ENCODE measurements at places on chromosomes 12 and 14. TPM values are rescaled to one million over a fixed set of nuclear protein-coding genes. Genes with fewer than 3 reads are reported as not detected.

DNA sequence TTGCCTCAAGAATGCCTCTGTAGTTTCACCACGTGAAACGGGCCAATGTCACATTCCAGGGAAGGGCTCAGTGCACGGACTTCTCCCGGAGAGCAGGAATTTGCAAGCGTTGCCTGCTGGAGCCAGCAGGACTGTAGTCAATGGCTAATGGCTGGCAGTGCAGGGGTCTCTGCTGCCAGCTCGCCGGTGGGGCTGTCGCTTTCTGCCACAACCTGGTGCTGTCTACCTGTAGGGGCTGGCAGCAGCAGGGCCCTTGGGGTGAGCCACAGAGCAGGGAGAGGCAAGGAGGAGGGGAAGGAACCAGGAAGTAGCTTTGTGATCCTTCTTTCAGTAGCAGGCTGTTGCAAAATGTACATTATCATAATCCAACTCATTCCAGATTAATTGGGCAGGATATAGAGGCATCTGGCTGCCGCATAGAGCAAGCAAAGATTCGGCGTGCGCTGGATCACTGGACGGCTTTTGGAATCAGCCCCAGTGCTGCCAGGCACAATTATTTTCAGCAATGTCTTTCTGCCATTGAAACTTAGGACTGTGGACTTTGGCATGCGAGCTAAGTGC, 114.1 kb downstream of the PAPOLA start:
- H3K4me1 ChIP-seq: no peaks in the 10 kb centered on the region
- H3K4me3 ChIP-seq: no peak overlapping the region
- no peaks in the 10 kb centered on the region for H3K36me3 ChIP-seq
- no peak overlapping the region for H3K27ac ChIP-seq
- peaks cover 19% of the 10 kb centered on the region for H3K27me3 ChIP-seq
- no peak for DNase-seq

COX8C gene
- not detected for total RNA-seq

RHOJ gene
- not detected for total RNA-seq

DNA sequence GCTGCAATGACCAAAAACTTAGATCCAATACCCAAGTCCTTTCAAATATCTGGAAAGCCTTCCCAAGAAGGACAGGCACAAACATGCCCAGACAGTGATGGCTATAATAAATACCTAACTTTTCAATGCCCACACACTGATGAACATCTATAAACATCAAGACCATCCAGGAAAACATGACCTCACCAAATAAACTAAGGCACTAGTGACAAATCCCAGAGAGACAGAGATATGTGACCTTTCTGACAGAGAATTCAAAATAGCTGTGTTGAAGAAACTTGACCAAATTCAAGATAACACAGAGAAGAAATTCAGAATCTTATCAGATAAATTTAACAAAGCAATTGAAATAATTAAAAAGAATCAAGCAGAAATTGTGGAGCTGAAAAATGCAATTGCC, 38.7 kb upstream of the INSM2 start:
- no peak overlapping the region for H3K27ac ChIP-seq
- H3K36me3 ChIP-seq: peaks cover 2% of the 10 kb centered on the region
- no peak overlapping the region for H3K4me3 ChIP-seq
- no peaks in the 10 kb centered on the region for H3K4me1 ChIP-seq

- H3K4me1 ChIP-seq: no peaks in the 10 kb centered on the region
- H3K27ac ChIP-seq: no peak overlapping the region
- DNase-seq: no peak
- H3K36me3 ChIP-seq: no peaks in the 10 kb centered on the region
These were observed 11.4 kb downstream of the PYGL start for GRCh38 chr14:50932592-50933495.

DNA sequence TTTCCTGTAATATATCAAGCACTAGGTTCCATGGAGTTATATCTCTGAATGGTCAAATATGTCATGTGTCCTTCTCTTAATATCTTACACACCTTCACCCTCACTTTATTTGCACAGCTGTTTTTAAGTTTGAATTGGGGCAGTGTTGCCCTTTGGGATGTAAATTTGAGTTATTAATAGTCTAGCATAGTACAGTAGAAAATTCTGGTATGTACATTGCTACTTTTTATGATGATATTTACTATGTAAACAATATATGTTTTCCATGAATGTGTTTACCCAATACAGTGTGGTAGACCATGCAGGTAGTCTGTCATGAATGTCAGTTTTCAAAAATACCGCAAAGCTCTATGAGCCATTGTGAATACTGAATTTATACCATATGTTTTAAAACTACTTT, 50.5 kb downstream of the METTL25 start:
- no peaks in the 10 kb centered on the region for H3K36me3 ChIP-seq
- H3K27me3 ChIP-seq: no peaks in the 10 kb centered on the region
- DNase-seq: no peak

LRIG3 gene
- total RNA-seq: not detected

CLEC9A gene
- total RNA-seq: not detected

DNA sequence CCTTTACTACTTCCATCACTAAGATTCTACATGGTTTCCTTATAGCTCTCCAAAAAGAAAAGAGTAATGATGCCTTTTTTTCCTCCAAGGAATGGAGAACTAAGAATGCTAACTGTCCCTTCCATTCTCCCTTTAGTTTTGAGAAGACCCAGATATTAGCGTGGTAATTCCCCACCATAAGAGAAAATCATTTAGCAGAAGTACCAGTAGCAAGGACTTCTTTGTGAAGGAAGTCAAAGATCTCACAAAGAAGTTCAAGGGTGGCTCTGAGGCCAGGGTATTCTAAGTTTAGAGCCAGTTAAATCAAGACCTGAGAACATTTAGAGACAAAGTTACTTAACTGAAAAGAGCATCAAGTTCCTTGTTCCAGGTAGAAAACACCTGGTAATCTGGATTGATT, 7.3 kb downstream of the USP15 start:
- H3K36me3 ChIP-seq: no peaks in the 10 kb centered on the region
- H3K4me3 ChIP-seq: peak overlapping the region; percentile 35
- peak overlapping the region; percentile 57 for H3K27ac ChIP-seq
- no peak for DNase-seq
- no peaks in the 10 kb centered on the region for H3K27me3 ChIP-seq

SMIM10L1 gene
- total RNA-seq: 10.1 TPM

DNA sequence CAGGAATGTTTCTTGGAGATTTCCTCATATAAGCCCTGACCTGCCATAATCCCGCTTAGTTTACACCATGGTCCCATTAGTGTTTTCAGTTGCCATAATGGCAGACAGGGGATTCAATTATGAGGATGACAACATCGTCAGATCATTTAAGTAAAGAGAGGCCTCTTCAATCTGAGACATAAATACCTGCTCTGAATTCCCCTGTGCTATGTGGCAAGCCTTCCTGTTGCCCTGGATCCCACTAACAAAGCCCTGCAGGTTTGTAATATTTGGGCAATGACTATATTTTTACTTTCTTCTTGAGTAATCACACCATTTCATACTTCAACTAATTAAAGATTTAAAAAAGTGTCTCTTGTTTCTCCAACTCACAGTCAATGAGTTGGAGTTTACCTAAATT, 108.9 kb downstream of the TRAFD1 start:
- H3K36me3 ChIP-seq: peaks cover 7% of the 10 kb centered on the region
- no peak overlapping the region for H3K4me3 ChIP-seq
- H3K27ac ChIP-seq: peak overlapping the region; percentile 48

SDR39U1 gene
- total RNA-seq: 44.8 TPM

JKAMP gene
- total RNA-seq: 21.0 TPM

FZD10 gene
- not detected for total RNA-seq

DPF3 gene
- total RNA-seq: 0.62 TPM

C12orf54 gene
- 0.77 TPM for total RNA-seq

DNA sequence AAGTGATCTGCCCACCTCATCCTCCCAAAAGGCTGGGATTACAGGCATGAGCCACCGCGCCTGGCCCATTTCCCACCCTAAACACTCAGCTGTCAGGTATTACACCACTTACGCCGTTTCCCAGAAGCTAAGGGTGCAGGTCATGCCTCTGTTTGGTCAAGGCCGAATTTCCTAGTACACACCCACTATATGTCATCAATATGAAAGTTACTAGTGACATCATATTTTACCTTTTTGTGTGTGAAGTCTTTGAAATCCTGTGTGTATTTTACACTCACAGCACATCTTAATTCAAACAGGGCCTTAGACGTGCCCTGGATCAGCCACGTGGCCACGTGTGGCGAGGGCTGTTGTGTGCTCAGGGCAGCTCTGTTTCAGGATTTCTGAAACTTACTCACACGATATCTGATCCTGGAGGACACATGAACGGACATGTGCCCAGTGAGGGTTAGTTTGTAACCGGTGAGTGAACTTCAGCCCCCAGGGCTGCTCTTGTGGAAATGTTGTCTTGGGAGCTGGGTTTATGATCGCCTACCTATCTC, 51.8 kb downstream of the GLT1D1 start:
- H3K36me3 ChIP-seq: no peaks in the 10 kb centered on the region
- H3K4me1 ChIP-seq: peaks cover 14% of the 10 kb centered on the region
- no peak overlapping the region for H3K4me3 ChIP-seq
- no peaks in the 10 kb centered on the region for H3K27me3 ChIP-seq

- H3K27ac ChIP-seq: no peak overlapping the region
- H3K4me1 ChIP-seq: peaks cover 16% of the 10 kb centered on the region
- no peaks in the 10 kb centered on the region for H3K36me3 ChIP-seq
- peaks cover 6% of the 10 kb centered on the region for H3K27me3 ChIP-seq
- H3K4me3 ChIP-seq: no peak overlapping the region
These were observed 149.1 kb downstream of the TSPAN9 start for GRCh38 chr12:3226264-3226663.

GRCh38 chr12:3289702-3290101, 201.3 kb upstream of the PRMT8 start:
- no peak overlapping the region for H3K27ac ChIP-seq
- H3K36me3 ChIP-seq: no peaks in the 10 kb centered on the region
- DNase-seq: no peak
- no peak overlapping the region for H3K4me3 ChIP-seq
- H3K27me3 ChIP-seq: no peaks in the 10 kb centered on the region
- H3K4me1 ChIP-seq: no peaks in the 10 kb centered on the region

TMEM132D gene
- total RNA-seq: not detected

DNA sequence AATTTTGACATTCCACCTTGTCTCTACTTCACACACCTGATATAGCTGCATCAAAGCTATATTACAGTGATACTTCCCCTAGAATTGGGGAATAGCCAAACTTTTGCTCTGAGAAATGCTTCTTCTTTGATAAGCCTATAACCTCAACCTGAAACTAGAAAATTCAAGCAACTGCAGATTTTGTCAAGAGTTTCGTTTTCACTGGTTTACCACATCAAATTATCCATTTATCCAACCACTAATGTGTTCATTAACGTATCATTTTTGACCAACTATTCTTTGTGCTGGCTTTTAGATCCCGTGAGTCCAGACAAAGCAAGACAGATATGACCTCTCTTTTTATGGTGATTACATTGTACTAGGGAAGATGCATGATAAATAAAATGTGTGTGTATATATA, 13.5 kb upstream of the TAS2R46 start:
- peaks cover under 1% of the 10 kb centered on the region for H3K36me3 ChIP-seq
- no peak overlapping the region for H3K4me3 ChIP-seq
- H3K27ac ChIP-seq: no peak overlapping the region

YAF2 gene
- total RNA-seq: 71.8 TPM

DNA sequence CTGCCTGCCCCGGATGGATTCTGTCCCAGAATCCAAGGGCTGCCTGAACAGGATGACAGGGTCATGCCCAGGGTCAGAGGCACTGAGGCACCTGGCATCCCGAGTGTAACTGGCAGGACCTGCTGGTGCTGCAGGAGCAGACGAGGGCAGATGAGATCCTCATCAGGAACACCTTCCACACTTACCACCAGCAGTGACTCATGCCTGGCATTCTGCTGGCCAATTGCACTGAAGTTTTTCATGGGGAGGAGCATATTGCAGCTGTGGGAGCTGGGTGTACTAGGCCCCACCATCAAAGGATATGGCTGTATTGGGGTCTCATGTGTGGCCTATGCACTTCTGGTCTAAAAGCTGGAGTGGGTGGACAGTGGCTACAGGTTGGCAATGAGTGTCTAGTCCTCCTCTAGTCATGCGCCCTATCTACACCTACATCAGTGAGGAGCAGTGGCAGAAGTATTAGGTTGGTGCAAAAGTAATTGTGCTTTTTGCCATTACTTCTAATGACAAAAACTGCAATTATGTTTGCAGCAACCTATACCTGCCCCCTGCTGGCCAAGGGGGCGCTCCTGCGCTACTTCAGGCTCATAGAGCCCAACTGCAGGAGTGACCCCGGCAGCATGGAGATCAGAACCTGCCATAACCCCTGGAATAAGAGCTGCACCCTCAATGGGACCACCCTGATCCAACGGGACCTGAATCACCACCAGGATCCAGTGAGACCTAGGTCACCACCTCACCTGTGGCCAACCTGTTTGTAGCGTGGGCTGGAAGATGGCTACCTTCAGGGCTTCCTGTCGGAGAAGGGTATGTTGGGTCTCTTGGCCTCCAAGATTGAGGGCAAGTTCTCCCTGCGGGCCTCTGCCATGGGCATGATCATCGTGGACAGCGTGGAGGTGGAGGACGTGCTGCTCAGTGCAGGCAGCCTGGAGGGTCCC, 8.0 kb upstream of the C12orf42 start:
- DNase-seq: peak; percentile 48
- H3K27me3 ChIP-seq: peaks cover 22% of the 10 kb centered on the region
- peaks cover 57% of the 10 kb centered on the region for H3K4me1 ChIP-seq

- H3K27ac ChIP-seq: no peak overlapping the region
- H3K4me1 ChIP-seq: peaks cover 18% of the 10 kb centered on the region
- H3K36me3 ChIP-seq: no peaks in the 10 kb centered on the region
- H3K4me3 ChIP-seq: no peak overlapping the region
- H3K27me3 ChIP-seq: peaks cover 4% of the 10 kb centered on the region
These were observed 14.3 kb upstream of the IFI27L2 start for GRCh38 chr14:94143711-94144110.

KRT75 gene
- not detected for total RNA-seq

- no peak for DNase-seq
- no peaks in the 10 kb centered on the region for H3K36me3 ChIP-seq
These were observed 40.5 kb upstream of the PTCSC3 start for GRCh38 chr14:36217027-36217426.

KRT5 gene
- not detected for total RNA-seq

GRCh38 chr14:81551471-81551870, 17.8 kb upstream of the SEL1L start:
- no peak overlapping the region for H3K4me3 ChIP-seq
- H3K27ac ChIP-seq: no peak overlapping the region
- peaks cover 26% of the 10 kb centered on the region for H3K4me1 ChIP-seq
- H3K36me3 ChIP-seq: no peaks in the 10 kb centered on the region
- H3K27me3 ChIP-seq: peaks cover 30% of the 10 kb centered on the region

DNA sequence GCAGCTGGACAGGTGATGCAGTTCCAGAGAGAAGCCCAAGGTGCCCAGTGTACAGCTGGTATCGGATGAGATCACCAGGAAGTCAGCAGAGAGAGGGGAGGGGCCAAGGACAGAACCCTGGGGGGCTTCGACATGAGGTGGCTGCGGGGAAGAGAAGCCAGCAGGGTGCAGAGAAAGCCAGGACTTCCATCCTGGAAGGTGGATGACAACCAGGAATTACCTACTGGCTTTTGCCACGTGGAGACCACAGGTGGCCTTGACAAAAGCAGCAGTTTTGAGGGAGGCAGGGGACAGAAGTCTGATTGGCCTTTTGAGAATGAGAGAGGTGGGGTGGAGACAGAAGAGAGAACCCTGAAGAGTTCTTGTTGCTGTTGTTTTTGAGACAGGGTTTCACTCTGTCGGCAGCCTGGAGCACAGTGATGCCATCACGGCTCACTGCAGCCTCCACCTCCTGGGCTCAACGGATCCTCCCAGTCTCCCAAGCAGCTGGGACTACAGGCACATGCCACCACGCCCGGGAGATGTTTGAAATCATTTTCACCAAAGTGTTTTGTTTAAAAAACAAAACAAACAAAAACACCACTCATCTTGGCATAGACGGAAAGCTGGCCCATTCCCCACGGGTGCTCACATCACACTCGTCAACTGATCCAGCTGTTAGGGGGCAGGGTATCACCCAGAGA, 35.2 kb downstream of the CDC42BPB start:
- no peak overlapping the region for H3K4me3 ChIP-seq
- peaks cover 8% of the 10 kb centered on the region for H3K27me3 ChIP-seq
- no peak overlapping the region for H3K27ac ChIP-seq
- no peak for DNase-seq
- no peaks in the 10 kb centered on the region for H3K36me3 ChIP-seq
- H3K4me1 ChIP-seq: peaks cover 13% of the 10 kb centered on the region

All from activated T-cell treated with anti-CD3 and anti-CD28 coated beads, Interleukin-2, amount 50 U/mL, for 72 hours (primary cell).